ENCODE measurements at places on chromosomes 5 and 9. TPM values are rescaled to one million over a fixed set of nuclear protein-coding genes. Genes with fewer than 3 reads are reported as not detected.

GABRA6 gene
- 0.31 TPM for total RNA-seq

PDLIM4 gene
- 3.1 TPM for total RNA-seq

SOX30 gene
- not detected for total RNA-seq

EQTN gene
- total RNA-seq, result 1.6 TPM

PCSK5 gene
- total RNA-seq, result 16.5 TPM

SQSTM1 gene
- 53.5 TPM for total RNA-seq

AQP7 gene
- total RNA-seq, result not detected

NR2F1-AS1 gene
- 109 TPM for total RNA-seq

PTAR1 gene
- total RNA-seq, result 94.5 TPM

LCN1 gene
- total RNA-seq, result not detected

ADAMTSL2 gene
- total RNA-seq, result 3.3 TPM

GPX8 gene
- total RNA-seq, result 4.4 TPM

DNLZ gene
- total RNA-seq, result 4.1 TPM

MAN2A1 gene
- total RNA-seq, result 69.7 TPM

RAI14 gene
- total RNA-seq, result 29.3 TPM

SAXO1 gene
- not detected for total RNA-seq

ASPN gene
- total RNA-seq, result 7.8 TPM

ZBED3 gene
- total RNA-seq, result 2.2 TPM

SLC34A3 gene
- 0.16 TPM for total RNA-seq

PCDHA7 gene
- 18.1 TPM for total RNA-seq

SERF1B gene
- 61.3 TPM for total RNA-seq

SOHLH1 gene
- total RNA-seq, result not detected

OGN gene
- 15.1 TPM for total RNA-seq

CCL21 gene
- total RNA-seq, result not detected

EIF4EBP3 gene
- total RNA-seq, result not detected

AIF1L gene
- total RNA-seq, result 17.8 TPM

RORB gene
- 52.4 TPM for total RNA-seq

IFNA21 gene
- total RNA-seq, result not detected

CCDC152 gene
- total RNA-seq, result 12.9 TPM

HAVCR1 gene
- 0.31 TPM for total RNA-seq

MEGF9 gene
- total RNA-seq, result 58.8 TPM

BTNL3 gene
- total RNA-seq, result not detected

Measured in occipital lobe (tissue), 3 donors.